Stimulated activated CD4-positive, alpha-beta T cell treated with anti-CD3 and anti-CD28 coated beads, Interleukin-1b, Interleukin-23, amount 100 ng/mL, for 4 hours (primary cell): ENCODE measurements at places on chromosomes 3 and 15.

GRCh38 chr3:119500901-119501300, 2.6 kb downstream of the TIMMDC1 start:
- no peak for DNase-seq

DNA sequence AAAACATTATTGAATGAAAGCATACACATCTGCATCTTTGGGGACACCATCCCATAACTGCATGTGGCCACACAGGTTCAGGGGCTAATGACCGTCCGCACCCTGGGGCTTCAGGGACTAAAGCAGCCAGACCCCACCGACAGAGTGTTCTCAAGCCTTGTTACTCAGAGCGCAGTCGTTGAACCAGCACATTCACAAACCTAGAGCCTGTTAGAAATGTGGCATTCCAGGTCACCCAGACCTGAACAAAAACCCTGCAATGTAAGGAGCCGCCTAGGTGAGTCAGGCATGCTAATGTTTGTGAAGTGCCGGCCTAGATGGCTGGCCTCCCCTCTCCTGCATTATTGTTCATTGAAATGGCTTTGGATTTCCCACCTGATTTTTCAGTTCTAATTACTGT, 52.3 kb upstream of the HACD2 start:
- DNase-seq = no peak

GRCh38 chr3:177665122-177665808, 468.0 kb upstream of the TBL1XR1 start:
- no peak for DNase-seq

GRCh38 chr15:55588070-55588814, at the start of gene PYGO1:
TSS of gene PYGO1 (minus strand) at chr15:55588345. CDS start at chr15:55587883, 462 bp downstream.
- peak; percentile 29 for DNase-seq

GRCh38 chr15:44804298-44805046, 68.1 kb downstream of the TRIM69 start:
- no peak for DNase-seq

- no peak for DNase-seq
Observed at GRCh38 chr3:14862661-14863230, 44.0 kb downstream of the FGD5 start.

DNA sequence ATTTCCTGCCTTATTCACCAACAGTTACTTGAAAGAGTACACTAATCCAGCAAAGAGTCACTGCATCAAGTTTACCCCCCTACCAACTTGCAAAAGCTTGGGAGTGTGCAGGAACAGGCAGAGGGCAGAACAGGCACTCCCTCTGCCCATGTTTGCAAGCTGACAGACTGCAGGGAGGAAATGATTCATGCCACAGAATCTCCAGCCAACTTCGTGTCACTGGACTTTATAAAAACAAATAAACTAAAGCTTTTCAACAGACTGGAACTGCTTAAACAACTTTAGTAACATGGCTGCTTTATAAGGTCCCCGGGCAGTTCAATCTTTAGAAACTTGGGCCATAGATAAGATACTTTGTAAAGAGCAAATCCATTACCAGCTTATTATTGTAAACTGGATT, 129.5 kb downstream of the THRB start:
- DNase-seq = no peak

- no peak for DNase-seq
Observed at GRCh38 chr3:194054540-194054939, 81.4 kb upstream of the HES1 start.
